Cerebellum (tissue), 4 donors: ENCODE measurements at places on chromosomes 6 and 20. TPM values are rescaled to one million over a fixed set of nuclear protein-coding genes. Genes with fewer than 3 reads are reported as not detected.

The ZGPAT gene
- 14.3 TPM for total RNA-seq

- DNase-seq: no peak
Observed at GRCh38 chr20:40471261-40471629, 217.8 kb downstream of the MAFB start.

- DNase-seq: no peak
Observed at GRCh38 chr20:11853359-11853758, 64.3 kb upstream of the BTBD3 start.

The PACSIN1 gene
- 4.3 TPM for total RNA-seq

The KHDC1 gene
- total RNA-seq: 7.2 TPM

DNA sequence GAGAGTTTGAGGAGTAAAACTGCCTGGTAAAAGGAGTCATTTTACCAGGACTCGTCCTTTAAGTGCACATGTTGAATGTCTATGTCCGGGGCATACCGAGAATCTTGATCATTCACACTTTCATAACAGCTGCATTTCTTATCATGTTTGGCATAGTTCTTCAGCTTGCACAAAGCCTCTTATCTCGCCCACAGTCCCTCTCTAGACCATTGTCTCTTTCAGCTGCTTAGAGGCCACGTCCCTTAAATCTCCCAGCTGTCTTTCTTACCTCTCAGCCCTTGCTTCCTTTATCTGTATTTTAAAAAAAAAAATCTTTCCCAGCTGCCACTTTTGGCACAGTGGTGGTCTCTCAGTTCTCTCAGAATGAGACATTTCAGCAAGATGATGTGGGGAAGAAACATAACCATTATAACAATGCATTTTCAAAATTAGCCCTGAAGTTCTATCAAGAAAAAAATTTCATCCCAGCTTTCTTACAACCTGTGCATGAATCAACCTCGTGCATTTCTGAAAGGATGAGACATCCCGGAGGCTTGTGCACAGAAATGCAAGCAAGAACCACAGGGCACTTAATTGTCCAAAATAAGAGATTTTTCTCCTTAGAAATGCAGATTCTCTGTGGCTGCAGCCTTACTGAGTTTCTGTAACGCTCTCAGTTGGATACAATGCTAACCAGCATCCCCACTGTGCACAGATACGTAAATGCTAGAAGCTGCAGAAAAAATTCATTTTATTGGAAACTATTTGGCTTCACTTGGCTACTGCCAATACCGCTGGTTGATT lies 24.2 kb downstream of the RBM24 start:
- DNase-seq: no peak

DNA sequence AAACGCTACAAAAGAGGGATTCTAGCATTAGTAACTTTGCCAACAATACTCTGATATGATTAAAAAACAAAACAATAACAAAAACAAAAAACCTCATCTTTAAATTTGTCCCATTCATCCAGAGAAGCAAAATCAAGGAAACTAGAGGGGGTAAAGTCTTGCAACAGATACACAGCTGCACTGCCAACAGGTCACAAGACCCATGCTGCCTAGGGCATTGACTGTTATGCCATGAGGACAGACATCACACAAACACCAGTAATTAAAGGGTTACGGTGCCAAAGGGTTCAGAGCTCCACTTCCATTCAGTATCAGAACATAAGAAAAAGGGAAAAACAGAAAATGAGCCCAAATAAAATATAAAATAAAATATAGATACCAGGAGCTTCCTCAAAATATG lies 1.6 kb downstream of the TBC1D20 start:
- no peak for DNase-seq

GRCh38 chr6:166619912-166620311 lies 7.1 kb downstream of the RPS6KA2 start:
- peak; percentile 44 for DNase-seq

The RBBP8NL gene
- not detected for total RNA-seq

The PDYN gene
- total RNA-seq: 0.45 TPM

GRCh38 chr6:78909391-78909790 lies 42.0 kb downstream of the IRAK1BP1 start:
- no peak for DNase-seq
